Effector CD4-positive, alpha-beta T cell (primary cell): ENCODE measurements at places on chromosomes 7 and 10.

DNA sequence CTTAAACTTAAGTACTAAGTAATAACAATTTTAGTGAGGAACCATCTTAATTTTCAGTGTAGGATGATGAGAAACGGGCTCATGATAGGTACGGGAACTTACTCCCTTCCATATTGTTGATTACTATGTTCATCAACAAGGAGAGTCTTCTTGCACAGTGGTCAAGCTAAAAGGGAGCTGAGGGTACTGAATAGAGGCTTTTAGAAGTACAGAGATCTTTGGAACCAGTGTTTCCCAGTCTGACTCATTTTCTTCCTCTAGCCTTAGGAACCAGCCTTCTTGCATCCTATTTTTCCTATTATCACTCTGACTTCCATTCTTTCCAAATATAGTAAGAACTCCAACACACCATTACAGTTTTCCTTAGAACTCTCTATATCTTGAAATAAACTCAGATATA, 17.6 kb upstream of the SEMA3D start:
- no peak for DNase-seq

- no peak for DNase-seq
These were observed at the start of gene CDK5 for GRCh38 chr7:151057506-151057988. Gene CDK5, minus strand, starts transcription at chr7:151057897. Its CDS starts 49 bp downstream, at chr7:151057848.

- DNase-seq, result no peak
These were observed 45.0 kb downstream of the ESYT2 start for GRCh38 chr7:158784270-158784669.

- no peak for DNase-seq
These were observed 39.2 kb downstream of the WBP1L start for GRCh38 chr10:102782673-102783551.

GRCh38 chr10:118832241-118832651, 77.5 kb upstream of the CACUL1 start:
- no peak for DNase-seq

GRCh38 chr10:73889014-73889413, 14.7 kb upstream of the CAMK2G start:
- no peak for DNase-seq

DNA sequence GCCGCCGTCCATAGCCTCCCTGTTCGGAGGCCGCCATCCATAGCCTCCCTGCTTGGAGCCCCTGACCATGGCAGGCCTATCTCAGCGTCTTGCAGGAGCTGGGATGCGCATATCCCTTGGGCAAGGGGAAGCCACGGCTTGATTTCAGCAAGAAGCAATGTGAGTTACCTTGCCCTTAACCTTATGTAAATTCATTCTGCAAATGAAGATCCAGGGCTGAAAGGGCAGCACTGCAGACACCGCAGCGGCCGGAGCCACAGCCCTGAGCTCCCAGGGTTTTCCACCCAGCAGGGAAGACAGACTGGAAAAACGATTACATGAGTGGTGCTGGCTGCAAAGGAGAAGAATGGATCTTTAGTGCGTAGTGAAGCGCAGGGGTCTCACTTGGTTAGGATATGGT, 95.8 kb downstream of the SEC61G start:
- no peak for DNase-seq

GRCh38 chr10:109456566-109457301, 466.6 kb downstream of the XPNPEP1 start:
- no peak for DNase-seq

DNA sequence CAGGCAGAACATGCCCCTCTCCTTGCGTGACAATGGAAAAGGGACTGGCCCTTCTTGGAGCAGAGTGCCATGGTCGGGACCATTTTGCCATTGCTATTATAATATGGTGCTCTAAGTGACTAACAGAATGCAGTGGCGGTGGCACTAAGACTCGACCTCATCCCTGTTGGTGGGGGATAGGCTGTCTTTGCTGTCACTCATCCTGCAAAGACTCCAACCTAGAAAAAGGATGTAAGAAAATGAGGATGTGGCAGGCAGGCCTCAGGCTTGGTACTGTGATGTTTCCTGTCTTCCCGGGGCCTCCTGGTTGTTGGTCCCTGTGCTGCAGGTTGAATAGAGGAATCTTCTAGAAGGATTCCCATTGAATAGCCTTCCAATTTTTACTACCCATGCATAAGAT, 18.6 kb downstream of the BLNK start:
- DNase-seq, result no peak

- no peak for DNase-seq
These were observed 71.5 kb downstream of the ZNF92 start for GRCh38 chr7:65444899-65445823.

- peak; percentile 44 for DNase-seq
These were observed 240.3 kb upstream of the KAT6B start for GRCh38 chr10:74586088-74586585.

DNA sequence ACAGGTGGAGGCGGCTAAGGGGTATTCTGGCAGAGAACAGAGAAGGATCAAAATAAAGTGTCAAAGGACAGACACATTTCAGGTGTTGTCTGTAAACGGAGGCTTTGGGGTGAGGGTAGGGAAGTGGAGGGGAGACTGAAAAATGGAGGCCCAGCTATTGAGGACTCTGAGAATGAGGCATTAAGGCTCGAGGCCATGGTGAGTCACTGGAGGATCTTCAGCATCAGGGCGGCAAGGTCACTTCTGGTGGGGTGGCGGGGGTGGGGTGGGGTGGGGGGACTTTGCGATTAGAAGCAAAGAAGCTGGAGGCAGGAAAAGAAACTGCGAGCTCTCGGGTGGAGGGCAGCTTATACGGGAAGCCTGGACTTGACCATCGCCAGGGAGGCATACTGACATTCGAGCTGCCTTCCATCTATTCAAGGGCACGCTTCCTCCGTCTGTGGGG, 58.4 kb upstream of the PCGF5 start:
- DNase-seq, result no peak

DNA sequence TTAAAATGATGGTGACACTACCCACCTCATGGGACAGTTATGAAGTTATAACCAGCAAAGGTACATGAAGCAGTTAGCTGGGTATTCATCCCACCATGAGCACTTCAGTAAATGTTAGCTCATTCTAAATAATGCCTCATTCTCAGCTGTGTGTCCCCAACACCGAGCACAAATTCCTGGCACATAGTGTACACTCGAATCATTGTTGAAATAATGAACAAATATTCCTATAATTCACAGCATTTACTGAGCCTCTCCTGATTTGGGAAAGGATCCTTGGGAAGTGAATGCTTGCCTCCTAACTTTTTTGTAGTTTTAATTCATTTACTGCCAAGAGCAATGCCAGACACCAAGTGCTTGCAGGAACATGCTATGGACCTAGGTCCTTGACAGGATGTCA, 235.2 kb downstream of the DGKI start:
- DNase-seq, result no peak
